Thoracic aorta (tissue), 2 donors: ENCODE measurements at places on chromosomes 6 and 20. TPM values are rescaled to one million over a fixed set of nuclear protein-coding genes. Genes with fewer than 3 reads are reported as not detected.

- H3K27me3 ChIP-seq = no peaks in the 10 kb centered on the region
- no peak overlapping the region for H3K27ac ChIP-seq
- H3K4me3 ChIP-seq = no peak overlapping the region
- no peak for DNase-seq
These were observed 177.0 kb downstream of the TENT5A start for GRCh38 chr6:81575442-81575841.

GRCh38 chr20:36441027-36441414 is 100.3 kb upstream of the MYL9 start:
- H3K27ac ChIP-seq = no peak overlapping the region
- H3K27me3 ChIP-seq = no peaks in the 10 kb centered on the region
- no peak overlapping the region for H3K4me3 ChIP-seq
- H3K4me1 ChIP-seq = peaks cover 5% of the 10 kb centered on the region
- H3K36me3 ChIP-seq = no peaks in the 10 kb centered on the region
- DNase-seq = no peak

GRCh38 chr6:43934803-43935602 is 165.0 kb downstream of the VEGFA start:
- H3K4me1 ChIP-seq = no peaks in the 10 kb centered on the region
- no peak overlapping the region for H3K4me3 ChIP-seq
- no peaks in the 10 kb centered on the region for H3K27me3 ChIP-seq
- no peak for DNase-seq
- no peak overlapping the region for H3K27ac ChIP-seq

GRCh38 chr6:133948472-133948871 is 4.6 kb upstream of the TBPL1 start:
- no peaks in the 10 kb centered on the region for H3K27me3 ChIP-seq
- H3K36me3 ChIP-seq = no peaks in the 10 kb centered on the region
- DNase-seq = no peak
- H3K4me1 ChIP-seq = no peaks in the 10 kb centered on the region
- H3K27ac ChIP-seq = no peak overlapping the region
- H3K4me3 ChIP-seq = no peak overlapping the region

DNA sequence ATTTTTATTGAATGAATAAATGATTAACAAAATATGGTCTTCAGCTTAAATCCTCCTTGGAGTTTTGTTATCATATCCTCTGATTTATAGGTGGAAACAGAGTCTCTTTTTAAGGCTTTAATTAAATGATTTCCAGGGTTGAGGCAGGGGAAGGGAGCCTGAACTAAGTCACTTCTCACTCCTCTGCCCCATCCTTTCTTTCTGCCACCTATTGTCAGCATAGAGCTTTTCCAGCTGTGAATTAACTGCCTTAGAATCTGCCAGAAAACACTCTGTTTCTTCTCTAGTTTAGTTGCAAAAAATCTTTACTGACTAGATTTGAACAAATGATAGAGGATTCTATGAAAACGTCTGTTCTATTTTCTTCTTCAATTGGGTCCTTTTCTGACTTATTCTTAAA is 9.8 kb downstream of the OGFRL1 start:
- H3K36me3 ChIP-seq = no peaks in the 10 kb centered on the region
- peaks cover 7% of the 10 kb centered on the region for H3K4me1 ChIP-seq
- H3K27me3 ChIP-seq = no peaks in the 10 kb centered on the region
- no peak overlapping the region for H3K4me3 ChIP-seq
- no peak overlapping the region for H3K27ac ChIP-seq

- no peak overlapping the region for H3K27ac ChIP-seq
- no peaks in the 10 kb centered on the region for H3K4me1 ChIP-seq
- DNase-seq = no peak
- no peaks in the 10 kb centered on the region for H3K27me3 ChIP-seq
- H3K4me3 ChIP-seq = no peak overlapping the region
These were observed 11.2 kb downstream of the COL9A3 start for GRCh38 chr20:62828051-62828450.

DNA sequence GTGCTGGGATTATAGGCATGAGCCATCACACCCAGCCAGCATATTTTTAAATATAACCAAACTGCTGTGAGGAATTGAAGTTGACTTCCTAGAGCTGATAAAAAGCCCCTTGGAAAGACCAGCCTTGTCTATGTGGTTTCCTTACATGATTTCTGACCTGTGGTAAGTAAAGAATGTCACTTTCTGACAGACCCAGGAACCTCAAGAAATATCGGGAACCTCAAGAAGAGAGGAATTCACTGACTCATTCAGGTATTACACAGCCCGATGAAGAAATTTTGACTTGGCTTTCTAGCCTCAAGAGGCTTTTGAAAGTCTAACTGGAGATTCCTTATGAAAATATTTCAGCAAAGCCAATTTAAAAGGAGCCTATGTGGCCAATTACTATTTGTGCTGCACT is 71.8 kb downstream of the FOXF2 start:
- H3K27me3 ChIP-seq = no peaks in the 10 kb centered on the region
- DNase-seq = no peak
- no peak overlapping the region for H3K27ac ChIP-seq
- H3K36me3 ChIP-seq = no peaks in the 10 kb centered on the region
- H3K4me3 ChIP-seq = no peak overlapping the region

DNA sequence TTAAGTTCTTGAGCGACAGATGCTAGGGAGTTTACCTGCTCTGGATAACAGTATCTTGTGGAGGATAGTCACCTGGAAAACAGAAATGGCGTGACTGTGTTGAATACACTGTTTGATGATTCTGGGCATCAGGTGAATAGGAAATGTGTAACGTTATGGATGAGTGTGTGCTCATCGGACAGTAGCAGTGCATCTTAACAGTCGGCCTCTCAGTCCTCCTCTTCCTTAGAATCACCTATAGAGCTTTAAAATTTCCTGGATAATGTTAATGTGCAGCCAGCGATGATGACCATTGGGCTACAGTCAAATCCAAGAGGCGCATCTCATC is 217.7 kb downstream of the OR2B2 start:
- H3K27me3 ChIP-seq = no peaks in the 10 kb centered on the region
- H3K36me3 ChIP-seq = no peaks in the 10 kb centered on the region
- H3K4me3 ChIP-seq = no peak overlapping the region
- no peaks in the 10 kb centered on the region for H3K4me1 ChIP-seq

GRCh38 chr6:25042984-25043725 is 107.4 kb upstream of the RIPOR2 start:
- no peaks in the 10 kb centered on the region for H3K36me3 ChIP-seq
- no peak overlapping the region for H3K4me3 ChIP-seq
- H3K4me1 ChIP-seq = no peaks in the 10 kb centered on the region
- DNase-seq = no peak
- H3K27ac ChIP-seq = no peak overlapping the region

- no peaks in the 10 kb centered on the region for H3K27me3 ChIP-seq
- no peaks in the 10 kb centered on the region for H3K4me1 ChIP-seq
- DNase-seq = no peak
- H3K27ac ChIP-seq = no peak overlapping the region
These were observed 647.8 kb downstream of the CD109 start for GRCh38 chr6:74343804-74344203.

- H3K4me3 ChIP-seq = no peak overlapping the region
- no peaks in the 10 kb centered on the region for H3K27me3 ChIP-seq
- no peak for DNase-seq
- H3K4me1 ChIP-seq = no peaks in the 10 kb centered on the region
- H3K27ac ChIP-seq = no peak overlapping the region
These were observed 22.2 kb downstream of the CST8 start for GRCh38 chr20:23513164-23513563.

DNA sequence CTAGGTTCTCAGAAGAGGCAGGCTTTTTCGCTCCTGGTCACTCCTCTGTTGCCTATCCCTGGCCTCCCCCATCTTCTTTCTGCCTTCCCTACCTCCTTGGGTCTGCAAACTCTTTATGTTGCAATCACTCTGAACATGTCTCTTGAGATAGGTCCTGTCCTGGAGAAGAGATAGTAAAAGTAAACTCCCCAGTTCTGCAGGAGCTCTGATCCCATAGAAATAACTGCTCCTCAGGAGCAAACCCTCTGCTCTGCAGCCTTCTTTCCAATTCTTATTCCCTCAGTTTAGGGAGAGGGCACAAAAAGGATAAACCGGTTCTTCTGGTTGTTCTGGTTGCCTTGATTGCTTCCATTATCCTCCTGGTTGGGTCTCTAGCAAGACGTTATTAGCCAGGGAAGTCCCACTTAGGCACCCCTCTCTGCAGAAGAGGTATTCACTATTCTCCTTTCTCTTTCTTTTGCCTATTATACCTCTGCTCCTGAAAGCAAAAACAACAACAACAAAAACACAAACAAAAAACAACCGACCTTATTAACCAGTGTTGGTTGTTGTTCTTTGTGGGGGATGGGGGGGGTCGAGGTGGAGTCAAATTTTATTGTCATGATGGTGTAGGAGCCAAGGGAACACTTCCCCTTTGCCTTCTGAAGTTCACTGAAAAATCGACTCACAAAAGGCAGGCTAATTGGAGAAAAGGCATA is 973 bp downstream of the TRIM38 start:
- H3K27me3 ChIP-seq = no peaks in the 10 kb centered on the region
- peaks cover 54% of the 10 kb centered on the region for H3K4me1 ChIP-seq
- H3K4me3 ChIP-seq = peak overlapping the region; percentile 89
- peak overlapping the region; percentile 62 for H3K27ac ChIP-seq
- DNase-seq = no peak
- H3K36me3 ChIP-seq = peaks cover 8% of the 10 kb centered on the region

GRCh38 chr6:116108836-116109235 is 8.2 kb downstream of the NT5DC1 start:
- H3K27me3 ChIP-seq = no peaks in the 10 kb centered on the region
- peaks cover 27% of the 10 kb centered on the region for H3K36me3 ChIP-seq

- H3K4me3 ChIP-seq = no peak overlapping the region
- DNase-seq = no peak
- no peaks in the 10 kb centered on the region for H3K36me3 ChIP-seq
- H3K27me3 ChIP-seq = no peaks in the 10 kb centered on the region
These were observed 45.2 kb upstream of the LY86 start for GRCh38 chr6:6543181-6543879.

- H3K27me3 ChIP-seq = no peaks in the 10 kb centered on the region
- no peaks in the 10 kb centered on the region for H3K4me1 ChIP-seq
- H3K36me3 ChIP-seq = no peaks in the 10 kb centered on the region
- DNase-seq = no peak
These were observed 26.9 kb upstream of the CBLN4 start for GRCh38 chr20:56032251-56032650.

The MLIP gene
- total RNA-seq = not detected

The SNAP25 gene
- total RNA-seq = 4.7 TPM

The EEF1A2 gene
- not detected for total RNA-seq

The HLA-DRB5 gene
- 3.4 TPM for total RNA-seq

The CTCFL gene
- not detected for total RNA-seq

The TRIM40 gene
- not detected for total RNA-seq
